NT2/D1 (cell line): ENCODE measurements at places on chromosomes 3 and 15.

DNA sequence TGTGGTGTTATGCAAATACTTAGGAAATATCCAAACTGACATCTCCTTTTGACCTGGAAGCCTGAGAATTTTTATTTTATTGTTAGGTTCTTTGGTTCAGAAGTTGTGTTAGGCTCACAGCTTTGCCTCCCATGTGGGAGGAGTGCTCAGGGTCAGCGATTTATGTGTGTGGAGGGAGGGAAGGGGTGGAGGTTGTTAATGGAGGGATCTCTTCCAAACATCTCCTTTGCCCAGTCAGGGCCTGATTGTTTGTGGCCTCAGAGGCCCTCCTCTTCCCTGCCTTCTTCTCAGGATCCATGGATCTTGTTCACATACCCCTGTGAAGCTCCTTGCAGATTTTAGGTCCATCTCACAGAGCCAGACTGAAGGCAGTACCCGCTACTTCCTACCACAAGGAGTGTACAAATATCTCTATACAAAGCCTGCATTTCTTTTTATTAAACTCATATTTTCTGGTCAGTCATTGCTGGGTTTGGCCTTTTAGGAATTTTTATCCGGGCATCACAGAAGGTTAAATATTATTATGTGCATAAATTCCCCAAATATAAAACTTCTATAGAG lies 40.3 kb downstream of the BBX start:
- DNase-seq: no peak

DNA sequence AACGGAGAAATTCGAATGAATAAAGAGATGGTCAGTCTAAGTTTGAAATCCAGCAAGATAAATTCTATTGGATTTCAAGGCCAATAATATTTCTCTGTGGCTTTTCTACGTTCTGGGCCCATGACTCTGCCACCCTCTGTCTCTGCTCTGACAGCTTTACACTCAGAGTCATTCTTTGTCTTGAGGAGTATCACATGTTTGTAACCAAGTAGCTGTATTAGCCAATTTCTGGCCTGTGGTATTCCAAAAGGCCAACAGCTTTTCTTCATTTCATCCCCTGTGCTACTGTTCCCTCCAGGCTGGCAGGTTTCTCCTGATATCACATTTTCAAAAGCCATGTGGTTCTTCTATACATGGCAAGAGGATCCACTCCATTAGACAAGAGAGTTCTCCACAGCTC lies 324.1 kb upstream of the CNTN4 start:
- no peak for DNase-seq

GRCh38 chr3:115494826-115495225 lies 128.5 kb upstream of the GAP43 start:
- no peak for DNase-seq

DNA sequence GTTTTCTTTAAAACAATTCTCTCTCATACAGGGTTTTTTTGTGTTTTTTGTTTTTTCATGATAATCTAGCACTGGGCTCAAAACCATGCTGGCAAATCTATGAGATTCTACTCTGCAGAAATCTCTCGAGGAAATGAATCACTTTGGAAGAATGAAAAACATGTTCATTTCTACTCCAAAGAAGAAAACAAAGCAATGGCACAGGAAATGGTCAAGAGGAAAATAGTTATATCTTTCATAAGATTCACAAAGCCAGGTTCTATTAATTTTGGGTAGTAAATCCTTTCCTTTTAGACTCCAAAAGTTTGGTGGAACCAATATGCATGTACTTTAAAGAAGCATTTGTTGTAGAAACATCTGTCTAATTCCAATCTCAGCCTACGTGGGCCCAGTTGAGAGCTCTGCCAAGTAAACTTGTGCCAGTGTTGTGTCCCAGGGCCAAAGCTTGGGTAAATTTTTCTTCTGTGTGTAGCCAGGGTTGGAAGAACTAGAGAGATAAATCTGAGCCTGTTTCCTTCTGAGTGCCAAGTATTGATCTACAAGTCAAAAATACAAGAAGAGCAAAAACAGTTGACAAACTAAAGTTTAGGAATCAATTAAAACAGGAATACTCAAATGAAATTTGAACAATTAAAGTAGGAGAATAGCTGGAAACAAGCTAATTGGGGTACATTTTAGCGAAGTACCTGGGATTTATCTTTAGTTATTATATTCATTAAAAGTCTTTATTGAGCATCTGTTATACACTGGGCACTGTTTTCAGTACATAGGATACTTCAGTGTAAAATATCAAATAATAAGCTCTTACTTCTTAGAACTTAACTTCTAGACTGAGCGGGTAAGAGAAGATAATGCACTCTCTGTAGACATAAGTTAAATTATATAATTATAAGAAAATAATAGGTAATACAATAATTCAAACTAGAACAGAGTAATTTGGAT lies 657.5 kb upstream of the NECTIN3 start:
- no peak for DNase-seq

GRCh38 chr15:72227720-72228119 lies 3.3 kb downstream of the PKM start:
- DNase-seq: no peak

- DNase-seq: no peak
Measured at GRCh38 chr15:96349857-96350720, 19.6 kb downstream of the NR2F2 start.

- no peak for DNase-seq
Measured at GRCh38 chr3:124654470-124654845, 75.8 kb upstream of the UMPS start.

DNA sequence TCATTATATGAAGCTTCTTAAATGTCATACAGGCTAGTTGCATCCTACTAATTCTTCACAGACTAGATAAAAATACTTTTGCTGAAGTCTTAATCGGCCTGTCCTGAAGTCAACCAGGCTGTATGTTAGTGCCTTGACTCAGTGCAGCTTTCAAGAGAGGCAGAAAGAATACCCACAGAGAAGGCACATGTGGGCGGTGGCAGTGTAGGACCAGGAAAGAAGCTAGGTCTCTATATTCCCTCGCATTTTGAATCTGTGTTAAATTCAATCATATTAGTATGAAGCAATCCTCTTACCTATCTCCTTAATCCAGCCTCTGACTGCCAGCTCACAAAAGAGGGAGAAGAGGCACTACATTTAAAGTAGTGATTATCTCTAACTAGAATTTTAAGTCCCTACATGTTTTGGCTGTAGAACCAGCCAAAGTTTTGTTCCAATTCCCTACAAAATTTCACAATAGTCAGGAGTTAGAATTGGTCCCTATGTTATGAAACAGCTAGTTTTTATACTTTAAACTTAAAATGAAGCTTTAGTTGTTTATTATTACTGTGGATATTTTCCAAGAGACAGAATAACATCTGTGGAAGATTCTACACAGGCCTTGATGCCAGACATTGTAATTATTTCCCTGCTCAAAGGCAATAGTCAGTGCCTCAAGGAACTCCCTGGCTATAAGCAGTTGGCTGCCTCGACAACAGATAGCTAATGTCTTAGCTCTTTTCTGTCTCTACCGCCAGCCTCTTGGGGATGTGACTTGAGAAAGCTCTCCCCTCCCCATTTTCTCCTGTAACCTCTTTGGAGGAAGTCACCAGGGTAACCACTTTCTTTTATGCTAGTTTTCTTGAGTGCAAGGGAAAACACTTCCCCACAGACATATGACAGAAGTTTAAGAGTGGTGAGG lies 31.9 kb downstream of the CRTC3 start:
- DNase-seq: no peak

GRCh38 chr3:61354604-61355003 lies 103.4 kb upstream of the FHIT start:
- DNase-seq: no peak

DNA sequence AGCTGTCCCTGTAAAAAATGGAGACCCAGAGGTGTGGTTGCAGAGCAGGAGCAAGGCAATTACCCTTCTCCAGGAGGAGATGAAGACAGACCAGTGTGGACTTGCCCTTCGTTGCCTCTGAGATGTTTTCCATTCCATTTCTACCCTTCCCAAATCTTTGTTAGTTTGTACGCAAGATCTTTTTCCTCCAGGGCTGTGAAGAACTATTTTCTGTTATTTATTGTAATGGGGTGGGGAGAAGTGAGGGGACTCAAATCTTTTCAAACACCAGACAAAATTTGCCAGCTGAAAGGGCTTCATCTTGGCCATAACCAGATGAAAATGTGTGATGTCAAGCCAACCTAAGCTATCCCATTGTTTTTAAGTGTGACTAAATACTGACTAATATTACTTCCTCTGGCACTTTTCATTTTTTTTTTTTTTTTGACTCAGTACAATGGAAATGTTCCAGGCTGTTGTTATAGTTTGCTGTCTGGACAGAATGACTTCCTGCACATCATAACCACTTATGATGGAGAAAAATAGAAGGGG lies 271.3 kb upstream of the TPRG1 start:
- DNase-seq: no peak

GRCh38 chr3:127321371-127321770 lies 33.5 kb upstream of the PRR20G start:
- no peak for DNase-seq
